ENCODE measurements at places on chromosomes 12 and 14. TPM values are rescaled to one million over a fixed set of nuclear protein-coding genes. Genes with fewer than 3 reads are reported as not detected.

KLHL33 gene
- polyA plus RNA-seq = 0.04 TPM

- no peak for DNase-seq
Measured at GRCh38 chr14:80653956-80654355, 287.6 kb downstream of the CEP128 start.

ANG gene
- polyA plus RNA-seq = 1.9 TPM

ITGB7 gene
- polyA plus RNA-seq = 304 TPM

SCNN1A gene
- 0.14 TPM for polyA plus RNA-seq

DNA sequence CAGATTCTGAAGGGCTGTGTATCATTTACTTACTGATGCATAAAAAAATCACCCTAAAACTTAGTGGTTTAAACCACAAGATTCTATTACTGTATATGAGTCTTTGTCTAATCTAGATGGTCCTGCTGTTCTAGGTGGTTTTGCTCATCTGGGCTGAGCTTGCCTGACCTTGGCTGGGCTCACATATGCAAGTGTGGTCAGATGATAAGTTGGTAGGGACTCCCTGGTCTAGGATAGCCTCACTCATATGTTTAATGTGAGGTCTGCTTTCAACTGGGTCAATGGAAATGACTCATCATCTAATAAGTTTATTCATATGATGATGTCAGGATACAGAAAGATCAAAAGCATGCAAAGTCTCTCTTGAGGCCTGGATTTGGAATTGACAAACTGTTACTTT, 887.8 kb downstream of the TRHDE start:
- DNase-seq = no peak

DNA sequence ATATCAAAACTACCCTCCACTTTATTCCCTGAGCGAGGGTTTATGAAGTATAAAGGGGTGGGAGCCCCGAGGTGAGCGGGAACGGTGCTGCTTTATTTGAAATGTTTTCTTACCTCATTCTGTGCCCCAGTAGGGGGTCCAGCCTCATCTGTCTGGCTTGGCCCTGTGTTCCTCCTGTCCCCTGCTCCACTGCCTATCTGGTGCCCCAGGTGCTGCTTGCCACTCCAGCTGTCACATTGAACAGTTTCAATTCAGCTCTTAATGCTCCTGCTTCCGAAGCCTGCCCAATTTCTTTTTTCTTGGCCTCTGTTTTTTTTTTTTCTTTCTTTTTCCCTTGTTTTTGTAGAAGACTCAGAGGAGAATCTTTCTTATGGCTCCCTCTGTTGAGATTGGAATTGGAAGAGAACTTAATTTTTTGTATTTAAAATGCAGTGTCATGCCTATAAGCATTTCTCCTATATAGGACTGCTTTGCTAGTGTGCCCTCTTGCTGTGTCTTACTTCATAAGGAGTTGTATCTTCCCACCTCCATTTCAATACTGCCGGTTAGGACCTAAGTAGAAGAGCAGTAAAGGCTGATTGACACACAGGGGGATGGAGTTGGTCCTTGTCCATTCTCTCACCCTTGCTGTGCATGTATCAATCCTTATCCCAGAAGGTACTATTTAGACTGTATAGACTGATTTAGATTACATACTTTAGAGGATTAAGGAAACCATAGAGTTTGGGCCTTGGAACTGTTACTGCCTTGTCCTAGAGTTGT, 2.3 kb downstream of the ATXN7L3B start:
- no peak for DNase-seq

DNA sequence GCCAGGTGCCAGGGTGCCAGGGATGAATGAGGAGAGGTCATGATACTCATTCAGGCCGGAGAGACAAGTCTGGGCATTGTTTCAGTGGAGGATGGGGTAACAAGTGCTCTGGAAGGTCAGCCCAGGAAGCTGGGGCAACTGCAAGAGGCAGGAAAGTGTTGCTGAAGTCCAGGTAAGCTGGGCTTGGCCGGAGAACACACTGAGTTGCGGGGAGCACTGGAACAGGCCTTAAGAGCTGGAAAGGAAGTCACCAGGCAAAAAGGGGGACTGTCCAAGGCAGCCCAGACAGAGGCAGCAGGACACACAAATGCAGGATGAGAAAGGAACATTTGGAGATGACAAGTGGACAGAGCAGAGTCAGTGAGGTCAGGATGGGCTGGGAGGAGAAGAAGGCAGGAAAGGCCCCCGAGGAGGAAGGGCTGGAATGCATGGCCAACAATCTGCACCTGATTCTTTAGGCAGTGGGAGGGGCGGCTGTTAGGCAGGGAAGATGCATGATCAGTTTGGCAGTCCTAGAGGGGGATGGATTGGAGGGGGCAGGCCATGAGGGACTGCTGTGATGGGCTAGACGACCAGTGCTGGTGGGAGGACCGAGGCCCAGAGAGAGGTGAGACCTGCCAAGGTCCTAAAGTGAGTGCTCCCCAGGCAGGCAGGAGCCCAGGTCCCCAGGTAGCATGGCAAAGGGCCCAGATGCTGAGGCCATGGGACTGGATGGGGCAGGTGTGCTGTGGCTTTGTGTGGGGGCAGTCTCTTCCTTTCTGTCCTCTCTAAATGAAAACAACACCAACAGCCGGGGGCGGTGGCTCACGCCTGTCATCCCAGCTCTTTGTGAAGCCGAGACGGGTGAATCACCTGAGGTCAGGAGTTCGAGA, 17.2 kb upstream of the HHIPL1 start:
- DNase-seq = no peak

- no peak for DNase-seq
Measured at GRCh38 chr12:117671734-117672133, 297.1 kb downstream of the KSR2 start.

DNA sequence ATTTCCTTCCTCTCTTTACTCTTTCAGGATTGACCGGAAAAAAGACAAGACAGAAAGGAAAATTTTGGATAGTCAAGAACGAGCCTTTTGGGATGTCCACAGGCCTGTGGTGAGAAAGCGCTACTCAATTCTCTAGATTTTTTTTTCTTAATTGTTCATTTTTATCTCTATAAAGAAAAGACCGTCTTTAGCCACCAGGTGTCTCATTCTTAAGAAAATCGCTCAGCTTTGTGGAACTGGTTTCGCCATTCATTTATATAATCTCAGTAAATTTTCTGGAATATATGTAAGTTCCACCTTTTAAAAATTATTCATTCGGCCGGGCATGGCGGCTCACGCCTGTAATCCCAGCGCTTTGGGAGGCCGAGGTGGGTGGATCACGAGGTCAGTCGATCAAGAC, 421.1 kb downstream of the DPF3 start:
- DNase-seq = no peak

DNA sequence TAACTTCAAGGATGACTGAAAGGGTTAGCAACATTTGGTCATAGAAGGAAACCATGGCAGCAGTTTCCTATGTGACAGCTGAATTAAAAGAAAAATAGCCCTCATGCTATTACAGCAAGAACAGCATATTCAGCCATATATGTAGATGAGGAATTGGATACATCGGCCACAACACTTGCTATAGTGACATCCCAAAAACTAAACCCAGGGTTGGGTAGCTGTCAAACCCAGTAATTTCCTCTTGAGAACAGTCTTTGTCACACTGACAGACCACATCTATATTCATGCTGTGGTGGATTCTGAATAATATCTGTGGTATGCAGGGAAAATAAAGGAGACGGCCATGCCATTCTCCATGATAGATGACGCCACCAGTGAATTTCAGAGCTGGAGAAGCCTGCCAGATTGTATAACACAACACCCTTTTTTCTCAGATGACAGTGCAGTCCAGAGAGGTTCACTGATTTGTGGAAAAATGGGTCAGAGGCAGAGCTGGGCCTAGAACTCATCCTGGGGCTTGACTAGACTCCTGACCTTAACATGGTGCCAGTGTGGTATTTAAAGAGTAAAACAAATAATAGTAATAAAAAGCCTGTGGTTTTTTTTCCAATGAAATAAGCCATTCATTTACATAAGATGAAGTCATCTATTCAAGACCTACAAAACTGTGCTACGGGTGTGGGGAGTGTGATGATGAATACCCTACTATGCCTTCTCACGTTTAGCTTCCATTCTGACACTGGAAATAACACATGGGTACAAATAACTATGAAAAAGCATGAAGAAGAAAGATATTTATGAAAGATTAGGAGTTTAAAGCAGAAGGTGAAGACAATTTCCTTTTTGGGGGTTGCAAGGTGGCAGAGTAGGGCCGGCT, 32.3 kb downstream of the EFCAB11 start:
- no peak for DNase-seq

GRCh38 chr14:55662752-55663151, 82.7 kb downstream of the KTN1 start:
- DNase-seq = no peak

- DNase-seq = no peak
Measured at GRCh38 chr14:101074196-101075024, 170.9 kb upstream of the RTL1 start.

GRCh38 chr14:81829447-81829846, 295.8 kb upstream of the SEL1L start:
- no peak for DNase-seq

DNA sequence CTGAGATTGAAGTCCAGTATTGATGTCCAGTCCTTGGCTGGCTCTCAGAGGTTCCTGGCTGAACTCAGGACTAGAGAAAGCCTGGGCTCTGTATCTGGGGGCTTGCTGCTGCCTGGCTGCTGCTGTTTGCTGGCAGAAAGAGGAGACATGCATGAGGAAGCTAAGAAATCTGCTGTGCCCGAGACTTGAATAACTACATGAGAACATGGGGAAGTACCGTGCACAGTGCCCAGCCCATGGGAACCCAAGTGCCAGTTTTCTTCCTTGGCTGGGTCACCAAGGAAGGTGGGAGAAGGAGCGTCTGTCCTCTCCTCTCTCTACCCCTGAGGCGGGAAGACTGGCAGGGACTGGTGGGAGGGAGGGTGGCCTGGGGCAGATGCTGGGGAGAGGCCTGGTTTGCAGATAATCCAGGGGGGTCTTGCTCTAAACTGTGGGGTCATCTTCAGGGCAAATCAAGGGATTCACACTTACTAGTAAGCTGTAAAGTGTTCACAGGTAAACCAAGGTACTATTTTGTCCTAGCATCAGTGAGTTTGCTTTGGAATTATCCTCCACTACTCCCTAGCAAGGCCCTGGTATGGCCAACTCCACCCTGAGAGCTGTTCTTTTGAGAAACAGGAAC, 13.8 kb upstream of the ZFP36L1 start:
- no peak for DNase-seq

- no peak for DNase-seq
Measured at GRCh38 chr12:9732921-9733461, at the start of gene CLECL1. TSS of gene CLECL1 (minus strand) at chr12:9733097.

Measured in GM12878 (cell line).